DMS 273 treated with DMSO at 0.1 percent for 48 hours (cell line): ENCODE measurements at places on chromosomes 3 and 15.
A peak's percentile ranks its signal among the peaks of the same experiment; 100 is the strongest.

DNA sequence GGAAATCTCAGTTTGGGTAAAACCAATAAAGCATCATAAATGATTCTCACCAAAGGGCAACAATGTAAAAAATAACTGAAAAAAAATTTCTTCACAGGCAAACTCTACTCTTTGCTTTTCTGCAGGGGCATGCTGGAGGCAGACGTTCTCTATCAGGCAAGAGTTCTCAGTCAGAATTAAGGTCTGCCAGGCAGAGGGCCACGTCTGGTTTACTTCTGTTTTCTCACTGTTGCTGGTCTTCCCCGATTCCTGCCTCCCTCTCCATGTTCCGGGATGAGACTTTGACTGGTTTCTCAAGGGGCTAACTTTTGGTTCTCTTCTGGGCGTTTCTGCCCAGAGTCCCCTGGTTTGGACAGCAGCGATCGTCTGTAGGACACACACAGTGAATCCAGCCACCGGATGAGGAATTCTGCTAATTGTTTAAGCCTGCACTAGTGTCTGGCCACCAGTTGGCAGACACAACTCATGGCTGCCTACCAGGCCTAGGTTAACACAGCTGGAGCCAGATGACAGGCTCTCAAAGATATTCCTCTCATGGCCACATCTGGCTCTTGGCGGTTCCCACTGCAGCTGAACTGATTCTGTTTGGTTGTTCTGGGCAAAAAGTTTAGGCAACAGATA is 273.1 kb downstream of the FOXP1 start:
- no peak for DNase-seq

GRCh38 chr15:57205027-57205855 is 171.1 kb upstream of the CGNL1 start:
- DNase-seq = no peak

GRCh38 chr15:40340740-40341400 is at the start of gene CCDC9B:
CCDC9B (minus strand) TSS chr15:40340939; CDS start chr15:40340819, 120 bp downstream.
- peak; percentile 70 for DNase-seq

GRCh38 chr15:89812011-89812846 is 2.4 kb downstream of the ANPEP start:
- no peak for DNase-seq

DNA sequence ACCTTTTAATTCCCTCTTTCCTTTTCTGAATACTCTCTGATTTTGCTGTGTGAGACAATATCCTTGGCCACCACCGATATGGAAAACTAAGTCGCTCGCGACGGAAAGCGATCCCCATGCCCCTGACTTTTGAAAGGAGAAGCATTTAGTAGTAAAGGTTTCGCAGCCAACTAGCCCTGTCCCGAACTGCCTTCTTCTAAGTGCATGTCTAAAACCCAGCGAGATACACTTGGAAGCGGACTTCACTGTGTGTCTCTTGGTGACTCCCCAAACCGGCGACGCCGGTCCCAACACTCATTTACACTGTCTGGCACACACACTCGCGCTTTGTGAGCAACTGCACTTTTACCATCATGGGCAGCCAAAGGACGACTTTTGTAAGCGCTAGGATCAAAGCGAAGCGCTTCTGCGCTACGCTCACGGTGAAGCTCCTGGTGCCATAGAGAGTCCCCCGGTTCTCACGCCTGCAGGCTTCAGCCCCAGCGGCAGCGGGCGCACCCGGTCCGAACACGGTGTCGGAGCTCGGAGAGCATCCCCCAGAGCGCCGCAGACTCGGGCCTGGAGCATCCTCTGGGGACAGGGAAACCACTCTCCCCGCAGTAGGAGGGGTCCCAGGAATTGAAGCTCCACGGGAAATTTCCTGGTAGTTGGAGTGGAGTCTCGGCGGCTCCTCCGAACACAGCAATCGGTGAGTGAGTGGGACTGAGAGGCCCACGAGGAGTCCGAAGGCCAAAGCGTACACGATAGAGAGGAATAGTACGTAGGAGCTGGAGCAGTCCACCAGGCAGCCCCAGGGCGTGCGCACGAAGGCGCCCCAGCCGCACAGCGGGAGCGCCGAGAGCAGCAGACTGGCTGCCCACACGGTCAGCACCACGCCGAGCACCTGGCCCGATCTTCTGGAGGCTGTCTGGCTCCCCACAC is 1.4 kb downstream of the GPR149 start:
- no peak for DNase-seq

DNA sequence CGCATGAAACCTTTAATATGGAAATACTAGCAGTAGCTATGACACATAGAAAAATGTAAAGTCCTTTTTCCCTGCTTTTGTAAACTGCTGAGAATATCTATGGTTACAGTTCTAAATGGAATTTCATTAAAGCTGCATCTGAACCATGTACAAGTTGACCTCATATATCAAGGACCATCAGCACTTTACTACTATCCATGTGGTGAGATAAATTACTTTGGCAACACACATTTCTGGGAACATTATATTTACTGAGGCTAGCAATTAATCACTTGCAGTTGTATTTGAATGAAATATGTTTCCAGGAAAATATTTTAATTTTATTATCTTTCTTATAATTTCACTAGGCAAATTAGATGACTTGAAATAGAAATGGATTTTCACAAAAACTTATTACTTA is 545.5 kb downstream of the NAALADL2 start:
- no peak for DNase-seq

DNA sequence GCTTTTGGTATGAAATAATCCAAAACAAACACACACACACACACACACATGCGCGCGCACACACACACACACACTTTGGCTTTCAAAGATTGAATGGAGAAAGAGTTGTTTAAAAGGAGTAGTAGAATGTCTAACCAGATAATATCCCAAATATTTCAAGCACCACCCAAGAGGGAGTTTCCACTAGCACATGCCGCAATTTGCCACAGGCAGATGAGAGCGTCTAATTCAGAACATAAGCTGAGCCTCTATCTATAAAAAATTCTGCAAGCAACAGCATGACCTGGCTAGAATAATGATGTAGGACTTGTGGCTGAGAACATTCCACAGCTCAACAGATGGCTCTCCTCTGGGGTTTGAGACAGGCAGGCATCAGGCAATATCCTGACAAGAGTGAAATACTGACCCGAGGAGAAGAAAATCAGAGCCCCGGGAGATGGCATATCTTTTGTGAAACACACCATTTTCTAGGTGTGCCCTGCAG is 302.5 kb upstream of the GADL1 start:
- peak; percentile 90 for DNase-seq

DNA sequence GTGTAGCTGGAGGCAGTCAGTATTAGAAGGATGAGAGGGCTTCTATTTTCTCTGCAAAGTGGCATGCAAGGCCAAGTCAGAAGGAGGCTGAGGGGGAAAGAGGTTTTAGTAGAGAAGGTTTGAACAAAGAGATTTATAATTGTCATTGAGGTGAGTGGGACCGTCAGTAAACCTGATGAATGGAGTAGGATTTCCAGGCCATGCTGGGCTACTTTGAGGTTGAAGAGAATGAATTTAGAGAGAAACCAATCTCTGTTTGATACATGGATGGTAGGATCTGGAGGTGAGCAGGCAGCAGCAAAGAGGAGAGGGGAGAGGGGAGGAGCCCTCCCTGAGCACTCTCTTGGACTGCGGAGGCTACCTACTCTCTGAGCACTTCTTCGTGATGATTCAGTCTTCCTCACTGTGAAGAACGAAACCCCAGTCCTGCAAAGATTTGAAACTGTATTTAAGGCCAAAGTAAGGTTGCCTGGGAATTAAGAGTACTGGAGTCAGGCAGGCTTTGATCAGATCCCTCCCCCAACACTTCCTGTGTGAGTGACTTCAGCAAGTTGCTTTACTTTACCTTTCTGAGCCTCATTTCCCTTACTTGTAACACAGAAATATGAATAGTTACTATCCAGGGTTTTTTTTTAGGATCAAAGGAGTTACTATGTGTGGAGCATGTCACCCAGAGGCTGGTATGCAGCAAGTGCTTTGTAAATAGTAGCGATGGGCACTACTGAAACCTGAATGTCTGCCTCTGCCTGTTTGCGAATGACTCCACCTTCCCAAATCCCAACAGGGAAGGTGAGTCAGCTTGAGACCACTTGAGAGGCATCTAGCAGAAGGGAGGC is 75.8 kb downstream of the RPL39L start:
- DNase-seq = no peak

DNA sequence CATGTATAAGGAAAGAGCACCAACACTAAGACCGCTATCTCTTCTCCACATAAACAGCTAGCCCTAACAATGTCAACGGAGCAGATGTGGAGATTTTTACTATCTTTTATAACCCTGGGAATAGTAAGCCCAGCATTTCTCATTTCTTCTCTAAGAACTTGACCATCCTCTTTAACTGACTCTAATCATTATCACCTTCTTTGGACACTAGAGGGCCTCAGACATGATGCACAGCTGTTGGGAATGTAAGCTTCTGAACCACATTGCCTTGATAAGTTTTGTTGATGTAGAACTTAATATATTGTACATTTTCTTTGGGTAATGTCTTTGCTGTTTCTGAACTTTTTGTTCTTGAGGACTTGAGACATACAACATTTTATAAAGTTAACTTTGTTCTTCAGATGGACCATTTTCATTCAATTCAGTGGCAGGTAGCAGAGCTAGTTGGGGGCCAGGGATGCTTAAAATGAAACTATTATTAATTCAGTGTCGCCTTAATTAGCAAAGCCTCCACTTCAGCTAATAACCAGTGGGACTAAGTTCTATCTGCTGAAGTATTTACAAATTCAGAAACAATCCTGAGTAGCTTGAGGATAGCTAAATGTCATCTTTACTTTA is 9.6 kb upstream of the TAGLN3 start:
- DNase-seq = peak; percentile 60

GRCh38 chr15:22936577-22937472 is 43.3 kb downstream of the CYFIP1 start:
- DNase-seq = no peak

DNA sequence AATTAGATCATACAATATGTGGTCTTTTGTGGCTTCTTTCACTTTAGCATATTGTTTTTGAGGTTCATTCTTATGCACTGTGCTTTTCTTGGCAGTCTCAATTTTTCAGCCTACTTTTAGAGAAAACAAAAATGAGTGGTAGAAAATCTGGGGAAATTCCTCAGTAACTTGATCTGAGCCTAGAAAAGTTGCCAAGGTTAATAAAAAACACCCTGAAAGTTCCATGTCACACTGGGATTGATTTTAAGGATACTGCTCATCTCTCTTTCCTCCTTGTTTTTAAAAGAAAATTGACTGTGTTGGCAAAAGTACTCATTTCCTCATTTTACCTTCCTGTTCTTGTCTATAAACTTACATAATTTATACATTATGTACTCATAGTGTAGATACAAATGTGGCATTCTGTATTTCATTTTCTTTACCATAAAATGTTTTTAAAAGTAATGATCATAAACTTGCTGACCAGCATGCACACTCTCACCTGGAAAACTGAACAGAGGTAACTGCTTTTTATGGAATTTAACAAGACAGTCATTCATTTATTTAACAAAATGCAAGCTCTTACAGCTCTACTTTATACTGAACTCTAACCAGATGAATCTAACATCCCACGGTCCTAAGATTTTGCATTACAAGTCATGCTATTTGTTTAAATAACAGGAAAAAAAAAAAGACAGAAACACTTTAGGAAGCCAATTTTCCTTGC is 28.6 kb upstream of the SH3BP5 start:
- DNase-seq = no peak

- no peak for DNase-seq
Measured at GRCh38 chr3:168647582-168647981, 551.9 kb upstream of the GOLIM4 start.

DNA sequence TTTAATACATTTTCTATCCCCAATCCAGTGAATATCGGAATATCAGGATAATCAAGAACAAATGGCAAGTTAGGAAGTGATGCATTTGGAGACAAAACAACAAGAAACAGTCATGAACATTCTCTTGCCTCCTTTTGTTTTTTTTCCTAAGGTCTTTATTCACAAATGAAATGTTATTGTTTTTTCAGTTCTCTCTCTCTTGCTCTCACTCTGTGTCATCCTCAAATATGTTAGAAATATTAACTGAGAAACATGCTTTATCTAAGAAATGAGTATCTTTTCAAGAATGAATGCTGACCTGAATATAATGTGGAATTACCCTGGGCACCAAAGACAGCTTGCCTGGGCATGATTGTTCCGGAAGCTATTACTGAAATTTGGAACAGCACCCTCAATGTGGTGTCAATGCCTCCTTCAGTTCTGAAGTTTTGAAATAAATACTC is 51.3 kb downstream of the RBMS3 start:
- DNase-seq = no peak

GRCh38 chr15:76138436-76138835 is 78.7 kb downstream of the TMEM266 start:
- no peak for DNase-seq

GRCh38 chr3:19221081-19221480 is 72.8 kb downstream of the KCNH8 start:
- no peak for DNase-seq

DNA sequence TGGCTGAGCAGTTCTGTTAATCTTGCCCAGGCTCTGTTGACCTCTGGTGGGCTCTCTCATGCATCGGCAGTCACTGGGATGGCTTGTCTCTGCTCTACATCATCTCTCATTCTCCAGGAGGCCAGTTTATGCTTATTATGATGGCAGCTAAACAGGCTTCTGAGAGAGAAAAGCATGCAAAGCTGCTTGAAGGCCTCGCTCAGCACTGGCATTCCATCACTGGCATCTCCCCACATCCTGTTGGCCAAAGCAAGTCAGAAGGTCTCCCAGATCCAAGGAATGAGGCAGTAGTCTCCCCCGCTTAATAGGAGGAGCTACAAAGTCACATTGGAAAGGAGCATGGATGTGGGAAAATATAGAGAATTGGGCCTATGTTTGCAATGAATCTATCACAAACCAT is 212.6 kb downstream of the ZNF621 start:
- no peak for DNase-seq

DNA sequence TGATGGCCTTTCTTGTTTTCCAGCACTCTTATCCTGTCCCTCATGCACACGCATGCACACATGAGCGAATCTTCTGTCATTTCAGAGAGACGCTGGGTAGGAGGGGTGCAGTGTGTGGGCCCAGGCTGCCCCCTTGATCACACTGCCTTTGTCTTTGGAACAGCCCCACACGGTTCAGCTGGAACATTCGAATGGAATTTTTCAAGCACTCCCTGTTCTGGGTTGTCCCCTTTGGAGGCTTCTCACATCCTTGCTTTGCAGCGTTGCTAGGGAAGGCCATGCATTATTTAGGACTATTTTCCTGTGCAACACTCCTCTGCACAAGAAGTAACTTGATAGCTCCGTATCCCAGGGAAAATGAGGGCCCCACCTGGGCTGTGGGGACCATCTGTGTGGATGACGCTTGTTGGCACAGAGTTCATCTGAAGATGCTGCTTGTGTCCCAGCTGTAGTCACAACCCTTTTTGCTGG is 78.4 kb downstream of the SPSB4 start:
- DNase-seq = peak; percentile 52

GRCh38 chr3:149415484-149415883 is 38.0 kb upstream of the TM4SF1 start:
- no peak for DNase-seq

- no peak for DNase-seq
Measured at GRCh38 chr15:63233667-63234423, 43.6 kb upstream of the APH1B start.

GRCh38 chr3:56087451-56088053 is 380.7 kb downstream of the ERC2 start:
- no peak for DNase-seq
